ENCODE measurements at places on chromosomes 2 and 18. TPM values are rescaled to one million over a fixed set of nuclear protein-coding genes. Genes with fewer than 3 reads are reported as not detected.

- no peak for DNase-seq
Measured at GRCh38 chr18:51028201-51028805, 1.7 kb upstream of the SMAD4 start.

Gene TMEM163
- total RNA-seq, result 0.19 TPM

GRCh38 chr2:233832414-233832813 lies 21.9 kb downstream of the HJURP start:
- DNase-seq, result no peak

- no peak for DNase-seq
Measured at GRCh38 chr2:221189431-221190067, 382.6 kb downstream of the EPHA4 start.

Gene GATA6
- total RNA-seq, result 0.40 TPM

DNA sequence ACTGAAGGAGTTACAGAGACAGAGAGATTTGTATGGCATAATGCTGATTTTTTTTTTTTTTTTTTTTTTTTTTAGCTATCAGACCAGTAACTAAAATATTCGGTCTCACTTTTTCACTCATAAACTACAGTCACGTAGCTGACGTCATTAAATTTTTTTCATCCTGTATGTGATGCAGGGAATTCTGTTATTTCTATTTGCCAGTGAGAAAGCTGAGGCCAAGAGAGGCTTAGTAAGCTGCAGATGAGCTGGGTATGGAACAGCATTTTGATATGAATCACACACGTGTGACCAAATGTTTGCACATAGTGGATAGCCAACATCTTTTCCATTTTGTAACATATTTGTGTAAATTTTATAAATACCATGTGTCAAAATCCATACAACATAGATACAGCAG lies 79.1 kb upstream of the EPB41L3 start:
- DNase-seq, result no peak

Gene DUSP19
- 0.70 TPM for total RNA-seq

Gene NCKAP5
- 4.5 TPM for total RNA-seq

Gene FN1
- 170 TPM for total RNA-seq

DNA sequence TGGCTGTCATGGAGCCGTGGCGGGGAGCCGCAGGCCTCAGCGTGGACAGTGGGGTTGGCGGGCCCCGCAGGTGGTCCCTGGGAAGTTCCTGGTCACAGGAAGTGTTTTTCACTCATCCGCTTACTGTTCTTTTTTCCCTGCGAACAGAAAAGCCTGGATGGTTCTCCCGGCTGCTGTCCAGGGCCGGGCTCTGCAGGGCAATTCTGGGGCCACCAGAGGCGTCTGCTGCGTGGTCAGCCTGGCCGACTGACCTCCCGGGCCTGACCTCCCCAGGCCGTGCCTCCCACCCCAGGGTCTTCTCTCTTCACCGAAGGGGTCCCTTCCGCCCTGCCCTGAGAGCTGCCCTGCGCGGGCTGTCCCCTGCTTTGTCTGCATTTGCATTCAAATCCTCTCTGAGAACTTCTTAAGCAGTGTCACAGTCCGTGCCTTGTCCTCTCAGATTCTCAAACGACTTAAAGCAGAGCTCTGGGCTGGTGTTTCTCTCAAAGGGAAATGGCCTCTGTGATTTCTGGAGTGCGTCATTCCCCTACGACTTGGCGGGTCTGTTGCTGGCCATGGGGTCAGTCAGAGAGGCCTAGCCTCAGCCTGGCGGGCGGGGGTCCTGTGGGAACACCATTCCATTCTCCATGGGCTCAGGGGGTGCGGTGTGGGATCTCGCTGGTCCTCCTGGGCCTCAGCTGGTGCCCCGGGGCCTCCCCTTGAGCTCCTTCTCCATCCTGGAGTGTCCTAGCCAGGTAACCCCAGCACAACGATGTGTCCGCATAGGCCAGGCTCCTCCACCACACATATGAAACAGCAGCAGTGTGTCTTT lies 38.3 kb downstream of the KLHL29 start:
- DNase-seq, result no peak

GRCh38 chr2:199462956-199463692 lies 5.4 kb upstream of the SATB2 start:
- no peak for DNase-seq

DNA sequence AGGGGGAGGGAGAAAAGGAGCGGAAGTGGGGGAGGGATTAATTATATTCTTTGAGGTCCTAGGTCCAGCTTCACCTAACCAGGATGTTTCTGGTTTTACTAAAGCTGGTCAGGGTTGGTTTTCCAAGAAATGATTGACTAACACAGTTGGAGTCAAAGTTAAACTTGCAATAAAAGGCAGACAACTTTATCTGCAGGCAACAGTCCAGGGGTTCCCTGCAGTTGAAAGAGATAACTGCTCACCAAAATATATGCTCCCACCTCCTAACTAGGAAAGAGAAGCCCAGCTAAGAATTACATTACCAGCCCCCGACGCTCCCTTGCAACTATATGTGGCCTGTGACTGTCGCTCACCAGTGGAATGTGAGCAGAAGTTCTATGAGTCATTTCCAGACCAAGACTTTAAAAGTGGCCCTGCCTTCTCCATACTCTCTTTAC lies 140.0 kb upstream of the PKDCC start:
- no peak for DNase-seq

Gene USP34
- 129 TPM for total RNA-seq

DNA sequence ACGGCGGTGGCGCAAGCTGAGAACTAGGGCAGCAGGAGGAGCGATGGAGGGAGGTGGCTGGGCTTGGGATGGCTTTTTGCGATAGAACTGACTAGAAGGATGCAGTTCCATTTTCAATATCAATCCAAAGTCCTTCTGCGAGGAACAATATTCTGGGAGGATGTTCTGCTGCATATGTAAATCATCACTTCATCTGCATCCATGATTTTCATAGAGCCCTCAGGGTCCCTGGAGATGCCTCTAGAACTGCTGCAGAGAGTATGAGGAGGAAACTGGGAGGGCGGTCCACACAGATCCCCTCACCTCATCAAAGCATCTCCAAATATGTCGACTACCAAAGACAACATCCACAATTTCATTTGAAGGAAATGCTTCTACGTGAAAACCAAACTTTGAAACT lies 20.8 kb downstream of the CACNB4 start:
- DNase-seq, result no peak

DNA sequence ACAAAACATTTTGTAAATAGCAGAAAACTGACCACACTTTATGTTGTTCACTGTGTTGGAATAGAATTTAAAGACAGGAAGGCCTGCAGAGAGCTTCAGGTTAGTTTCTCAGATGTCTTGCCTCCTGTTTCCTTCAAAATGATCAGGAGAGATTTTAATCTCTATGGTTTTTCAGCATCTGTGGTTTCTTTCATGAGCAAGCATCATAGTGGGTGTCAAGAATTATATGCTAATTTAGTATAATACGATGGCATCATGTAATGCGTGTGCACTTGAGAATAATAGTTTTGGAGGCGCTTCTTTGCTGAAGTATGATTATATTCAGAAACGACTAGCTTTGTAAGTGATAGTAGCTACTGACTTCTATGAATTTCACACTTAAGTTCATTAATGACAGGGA lies 149.9 kb downstream of the PLCL1 start:
- no peak for DNase-seq

DNA sequence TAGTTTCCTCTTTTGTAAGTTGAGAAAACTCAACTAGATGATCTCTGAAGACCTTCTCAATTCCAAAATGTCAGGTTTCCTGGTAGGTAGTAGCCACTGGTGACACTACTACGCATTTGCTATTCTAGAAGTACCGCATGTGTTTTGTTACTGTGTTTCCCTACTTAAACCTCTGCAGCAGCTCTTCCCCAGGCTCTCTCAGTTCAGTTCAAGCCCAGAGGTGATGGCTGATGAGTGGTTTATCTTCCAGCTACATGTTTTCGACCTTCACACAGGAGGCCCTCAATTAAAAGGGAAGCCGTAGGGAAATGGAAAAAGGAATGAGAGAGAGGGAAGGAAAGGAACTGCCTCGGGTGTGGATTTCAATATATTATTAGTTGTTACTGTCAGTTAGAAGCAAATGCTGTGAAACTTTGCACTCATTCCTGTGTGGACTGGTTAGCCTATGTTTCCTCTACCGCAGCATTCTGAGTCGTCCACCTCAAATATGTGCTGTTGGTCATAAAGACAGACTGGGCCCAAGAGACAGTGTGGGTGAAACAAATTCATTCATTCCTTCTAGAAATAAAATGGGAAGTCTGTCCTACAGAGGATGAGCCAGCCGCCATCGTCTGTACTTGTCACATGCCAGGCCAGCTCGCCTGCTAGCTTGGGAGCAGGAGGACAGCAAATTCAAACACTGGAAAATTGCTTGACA lies 455.2 kb upstream of the RAB12 start:
- no peak for DNase-seq

Gene EMILIN1
- 6.2 TPM for total RNA-seq

- DNase-seq, result no peak
Measured at GRCh38 chr2:236167297-236168109, 683 bp downstream of the GBX2 start.

DNA sequence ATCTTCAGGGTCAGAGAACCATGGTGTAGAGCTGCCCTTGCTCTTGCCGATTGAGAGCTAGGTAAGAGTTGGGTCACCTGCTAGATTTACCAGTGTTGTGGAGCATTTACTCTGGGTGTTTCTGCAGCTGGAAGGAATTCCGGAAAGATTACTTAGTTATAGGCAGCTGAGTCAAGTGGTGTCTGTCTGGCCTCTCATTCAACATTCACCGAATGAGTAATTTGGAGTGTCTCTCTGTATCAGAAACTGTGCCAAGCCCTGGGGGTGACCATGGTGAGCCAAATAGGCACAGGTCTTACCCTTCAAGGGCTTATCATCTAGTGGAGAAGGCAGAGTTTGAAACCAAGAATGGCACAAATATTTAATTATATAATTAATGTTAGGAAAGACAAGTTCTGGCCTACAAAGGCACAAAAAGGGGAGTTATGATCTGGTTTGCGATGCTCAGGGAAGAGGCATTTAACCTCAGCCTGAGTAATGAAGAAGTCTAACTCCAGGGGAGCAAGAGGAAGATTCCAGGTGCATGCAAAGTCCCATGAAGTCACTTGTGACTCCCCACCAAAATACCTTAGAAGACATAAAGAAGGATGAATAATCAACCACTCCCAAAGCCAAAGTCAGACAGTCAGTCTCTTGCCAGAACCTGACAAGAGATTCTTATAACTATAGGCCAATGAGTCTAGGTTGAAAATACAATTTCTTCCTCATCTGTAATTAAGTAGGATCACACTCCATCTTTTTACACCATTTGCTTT lies 12.5 kb downstream of the SETBP1 start:
- DNase-seq, result no peak

DNA sequence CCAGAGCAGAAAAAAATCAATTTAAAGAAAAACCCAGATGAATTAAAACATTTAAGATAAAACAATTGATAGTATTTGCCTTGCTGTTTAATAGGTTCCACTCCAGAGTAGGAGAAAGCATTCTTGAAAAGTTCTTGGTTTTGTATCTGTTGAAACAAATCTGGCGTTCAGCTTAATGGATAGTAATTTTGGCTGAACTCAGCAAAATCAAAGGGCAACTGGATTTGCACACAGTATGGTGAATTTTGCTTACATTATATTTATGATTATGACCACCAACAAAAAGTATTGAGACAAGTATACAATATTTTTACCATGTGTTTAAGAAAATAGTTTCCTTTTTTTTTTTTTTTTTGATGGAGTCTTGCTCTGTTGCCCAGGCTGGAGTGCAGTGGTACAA lies 34.0 kb downstream of the SLC4A10 start:
- DNase-seq, result no peak

Gene EXOC6B
- 57.7 TPM for total RNA-seq

DNA sequence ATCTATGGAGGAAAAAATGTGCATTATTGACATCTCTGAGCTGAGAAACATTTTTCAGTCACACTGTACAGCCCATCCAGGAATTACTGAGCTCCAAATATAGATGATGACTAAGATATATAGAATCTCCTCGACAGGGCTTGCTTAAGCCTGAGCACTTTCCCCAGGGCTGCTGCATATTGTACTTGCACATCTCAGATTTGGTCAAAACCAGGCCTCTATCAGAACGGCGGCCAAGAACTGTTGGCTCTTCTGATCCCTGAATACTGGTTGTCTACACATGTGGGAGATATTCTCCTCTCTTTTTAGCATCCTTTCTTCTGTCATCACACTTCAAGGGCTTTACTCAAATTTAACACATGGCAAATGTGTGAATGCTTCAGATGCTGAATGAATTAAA lies 201.5 kb upstream of the SLC35G4 start:
- no peak for DNase-seq

Gene RNF152
- 9.1 TPM for total RNA-seq

DNA sequence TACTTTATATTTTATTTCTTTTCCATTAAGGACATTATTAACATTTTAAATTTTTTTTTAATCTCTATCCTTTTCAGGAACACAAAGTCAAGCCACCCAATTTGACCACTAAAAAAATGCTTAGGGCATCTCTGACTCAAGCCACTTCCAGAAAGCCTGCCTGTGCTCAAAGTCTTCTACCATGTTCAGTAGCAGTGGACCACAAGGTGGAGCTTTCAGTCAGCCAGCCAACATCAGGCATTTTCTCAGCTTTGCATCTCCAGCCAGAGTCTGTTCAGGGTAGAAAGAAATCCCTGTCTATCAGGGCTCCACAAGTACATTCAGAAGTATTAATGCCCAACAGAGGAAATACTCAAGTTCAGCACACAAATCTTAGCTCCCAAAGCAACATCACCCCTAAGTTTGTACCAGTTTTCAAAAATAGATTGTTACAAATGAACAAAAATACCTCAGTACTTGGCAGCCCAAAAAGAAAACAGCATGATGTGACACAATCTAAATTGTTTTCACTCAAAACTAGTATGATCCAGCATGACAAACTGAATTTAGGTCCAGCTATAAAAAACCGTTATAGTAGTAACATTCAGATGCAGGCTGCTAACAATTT lies 37.6 kb downstream of the C18orf63 start:
- no peak for DNase-seq

DNA sequence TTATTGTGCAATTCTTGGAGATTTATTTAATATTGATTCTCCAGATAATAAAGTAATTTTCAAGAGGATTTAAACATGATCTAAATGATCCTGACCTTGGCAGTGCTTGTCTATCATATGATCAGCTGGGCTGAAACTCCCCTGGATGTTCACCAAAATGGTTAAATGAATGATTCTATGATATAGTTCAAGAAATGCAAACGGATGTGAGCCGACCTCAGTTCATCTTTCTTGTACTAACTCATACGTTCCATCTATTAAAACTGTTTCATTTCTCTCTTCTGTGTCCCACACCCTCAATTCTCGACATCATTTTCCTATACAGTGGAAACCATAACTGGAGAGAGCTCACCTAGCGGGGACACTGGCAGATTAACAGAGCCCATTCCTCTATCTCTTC lies 281.7 kb upstream of the CCDC68 start:
- DNase-seq, result no peak

Measured in esophagus squamous epithelium (tissue), 5 donors.